Activated T-cell treated with anti-CD3 and anti-CD28 coated beads for 24 hours (primary cell): ENCODE measurements at places on chromosomes 1 and 21.

DNA sequence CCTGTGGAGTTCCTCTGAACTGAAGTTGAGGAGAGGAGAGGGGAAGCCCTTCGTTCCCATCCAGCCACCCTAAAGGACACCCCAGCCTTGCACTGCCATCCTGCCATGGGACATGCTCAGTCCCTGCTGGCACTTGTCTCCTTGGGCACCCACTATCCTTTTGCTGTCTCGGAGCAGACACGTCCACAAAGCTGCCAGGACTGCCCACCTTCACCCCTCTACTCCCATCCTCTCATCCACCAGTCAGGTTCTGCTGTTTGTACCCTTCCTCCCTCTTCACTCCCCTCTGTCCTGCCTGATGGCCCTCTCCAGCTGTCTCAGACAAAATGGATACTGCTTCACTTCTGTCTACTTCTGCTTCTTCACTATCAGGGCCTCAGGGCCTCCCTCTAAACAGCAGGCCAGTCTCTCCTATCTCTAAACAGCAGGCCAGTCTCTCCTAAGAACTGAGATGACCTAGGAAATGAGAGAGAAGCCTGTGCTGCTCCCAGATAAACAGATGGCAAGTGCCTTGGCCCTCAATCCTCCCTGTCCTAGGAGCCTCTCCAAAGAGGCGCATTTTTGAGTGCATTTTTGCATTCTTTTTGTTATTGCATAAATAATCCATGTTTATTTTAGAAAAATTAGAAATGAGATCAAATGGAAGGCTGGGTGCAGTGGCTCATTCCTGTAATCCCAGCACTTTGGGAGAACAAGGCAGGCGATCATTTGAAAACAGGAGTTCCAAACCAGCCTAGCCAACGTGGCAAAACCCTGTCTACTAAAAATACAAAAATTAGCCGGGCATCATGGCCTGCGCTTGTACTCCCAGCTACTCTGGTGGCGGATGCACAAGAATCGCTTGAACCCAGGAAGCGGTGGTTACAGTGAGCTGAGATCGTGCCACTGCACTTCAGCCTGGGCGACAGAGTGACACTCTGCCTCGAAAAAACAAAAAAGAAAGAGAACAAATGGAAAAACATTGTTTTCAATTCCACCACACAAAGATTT, 4.4 kb upstream of the PYCR2 start:
- peak; percentile 7 for DNase-seq

DNA sequence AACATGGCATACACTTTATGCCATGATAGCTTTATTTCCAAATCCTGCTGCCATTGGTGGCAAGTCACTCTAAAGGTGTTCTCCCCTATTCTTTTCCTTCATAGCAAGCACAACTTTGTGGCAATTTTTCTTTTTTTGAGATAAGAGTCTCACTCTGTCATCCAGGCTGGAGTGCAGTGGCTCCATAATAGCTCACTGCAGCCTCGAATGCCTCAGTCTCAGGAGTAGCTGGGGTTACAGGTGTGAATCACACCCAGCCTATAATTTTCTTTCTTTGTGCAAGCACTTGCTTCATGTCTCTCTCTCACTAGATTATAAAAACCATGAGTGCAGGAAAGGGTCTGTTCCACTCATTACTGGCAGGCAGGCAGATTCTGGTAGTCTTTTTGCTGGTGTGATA, 5.4 kb upstream of the KDM4A start:
- DNase-seq = no peak

DNA sequence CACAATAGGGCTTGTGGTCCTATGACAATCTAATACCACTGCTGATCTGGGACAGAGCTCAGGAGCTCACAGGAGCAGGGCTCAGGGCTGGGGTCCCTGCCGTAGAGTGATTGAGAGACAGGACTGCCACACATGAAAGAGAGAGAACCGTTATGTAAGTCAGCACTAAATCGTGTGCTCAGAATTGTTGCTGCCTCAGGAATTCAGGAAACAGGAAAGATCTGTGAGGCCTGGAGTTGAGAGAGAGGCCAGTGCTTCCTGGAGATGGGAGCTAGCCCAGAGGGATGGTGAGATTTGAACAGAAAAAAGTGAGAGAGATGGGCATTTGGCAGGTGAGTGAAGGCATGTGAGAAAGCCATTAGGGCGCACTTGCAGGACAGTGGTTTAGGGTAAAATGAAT, 17.5 kb upstream of the ACBD6 start:
- DNase-seq = no peak

- DNase-seq = no peak
Measured at GRCh38 chr1:166852918-166853317, 13.6 kb downstream of the POGK start.

DNA sequence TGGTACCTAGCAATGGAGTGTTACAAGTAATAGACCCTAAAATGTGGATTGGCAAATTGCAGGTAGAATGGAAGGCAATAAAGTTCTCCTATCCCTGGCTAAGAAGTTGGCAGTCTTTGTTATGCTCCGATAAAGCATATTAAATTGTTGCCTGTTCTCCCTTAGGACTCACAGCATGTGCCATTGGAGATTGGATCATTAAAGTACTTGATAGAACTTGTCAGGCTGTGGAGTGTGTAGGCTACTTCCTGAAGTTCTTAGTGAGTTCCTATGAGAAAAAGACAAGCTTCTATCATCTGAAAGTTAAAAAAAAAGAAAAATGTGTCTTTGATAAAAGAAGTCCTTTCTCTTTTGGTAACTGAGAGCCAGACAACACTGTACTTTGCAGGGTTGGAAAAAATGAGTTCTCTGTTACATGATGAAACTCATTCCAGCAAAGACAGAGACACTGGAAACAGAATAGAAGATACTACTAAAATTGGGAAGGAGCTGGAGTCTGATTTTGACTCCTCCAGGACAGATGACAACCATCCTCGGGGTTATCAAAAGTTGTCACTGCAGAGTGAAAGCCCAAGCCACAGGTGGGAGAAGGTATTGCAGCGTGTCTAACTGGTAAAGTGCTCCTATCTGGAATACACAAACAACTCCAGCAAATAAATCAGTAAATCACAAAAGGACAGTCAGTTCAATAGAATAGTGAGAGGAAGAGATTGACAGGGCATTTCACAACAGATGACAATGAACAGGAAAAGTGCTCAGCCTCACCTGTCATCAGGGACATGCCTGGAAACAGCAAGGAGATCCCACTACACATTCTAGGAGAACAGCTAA, 87.5 kb upstream of the WDR26 start:
- DNase-seq = no peak

GRCh38 chr1:246415028-246415427, 92.1 kb downstream of the SMYD3 start:
- DNase-seq = no peak

- no peak for DNase-seq
Measured at GRCh38 chr21:43333298-43334062, 93.5 kb downstream of the SIK1 start.

GRCh38 chr1:206898089-206898914, 1.1 kb downstream of the IL24 start:
- DNase-seq = no peak

- DNase-seq = no peak
Measured at GRCh38 chr1:246595146-246595545, 28.9 kb downstream of the CNST start.

DNA sequence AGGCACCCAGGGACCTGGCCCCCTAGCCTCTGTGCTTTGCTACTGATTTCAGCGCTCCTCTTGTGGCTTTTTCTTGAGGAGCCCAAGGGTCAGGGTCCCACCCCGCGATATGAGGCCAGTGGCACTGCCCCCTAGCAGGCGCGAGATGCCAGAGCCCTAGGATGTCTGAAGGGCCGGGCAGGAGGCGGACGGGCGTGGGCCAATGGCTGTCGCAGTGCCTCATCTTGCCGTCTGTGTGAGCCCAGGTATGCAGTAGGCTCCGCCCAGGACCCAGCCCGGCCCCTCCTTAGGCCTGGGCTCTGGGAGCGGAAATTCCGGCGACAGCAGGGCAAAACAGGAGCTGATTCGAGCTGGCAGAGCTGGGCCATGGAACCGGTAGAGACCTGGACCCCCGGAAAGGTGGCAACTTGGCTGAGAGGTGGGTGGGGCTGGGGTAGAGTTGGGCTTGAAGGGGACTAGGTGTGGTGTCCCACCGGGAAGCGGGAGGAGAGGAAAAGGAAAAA, at the start of gene CNKSR1:
Gene CNKSR1 (plus strand): TSS at position 310 of the 503 bp plus-strand sequence. CDS start 57 bp downstream, at position 367.
- no peak for DNase-seq

DNA sequence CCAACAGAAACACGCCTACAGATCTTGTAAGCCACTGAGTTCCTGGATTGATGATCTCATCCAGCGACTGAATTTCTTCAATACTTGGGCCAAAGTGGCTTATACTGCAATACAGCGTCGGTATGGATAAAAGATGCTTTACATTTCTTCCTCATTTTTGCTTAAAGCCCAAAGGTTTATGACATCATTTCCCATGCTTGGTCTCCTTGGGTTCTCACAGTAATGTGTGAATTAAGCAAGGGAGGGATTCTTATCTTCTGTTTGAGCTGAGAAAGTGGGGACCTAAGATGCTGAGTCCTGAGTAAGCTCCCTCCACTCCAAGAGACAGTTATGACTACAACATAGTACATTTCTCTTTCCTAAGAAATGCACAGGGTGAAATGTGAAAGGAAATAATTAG, 39.5 kb downstream of the LBR start:
- DNase-seq = no peak

DNA sequence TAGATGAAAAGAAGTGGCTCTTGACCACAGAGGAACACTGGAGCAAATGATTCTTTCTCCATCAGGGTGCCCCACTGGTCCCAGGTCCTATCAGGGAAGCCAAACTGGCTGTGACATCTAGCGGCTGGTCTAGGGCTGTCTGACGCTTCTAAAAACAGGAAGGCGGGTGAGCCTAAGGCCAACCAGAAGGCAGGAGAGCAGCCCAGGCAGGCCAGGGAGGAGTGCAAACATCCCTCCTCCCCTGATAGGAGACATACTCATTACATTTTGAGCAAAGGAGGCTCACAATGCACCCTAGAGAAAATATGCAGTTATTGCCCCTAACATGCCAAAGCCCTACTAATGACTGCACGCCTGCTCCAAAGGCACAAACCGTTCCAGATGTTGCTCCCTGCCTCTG, 10.4 kb upstream of the FOXE3 start:
- no peak for DNase-seq

DNA sequence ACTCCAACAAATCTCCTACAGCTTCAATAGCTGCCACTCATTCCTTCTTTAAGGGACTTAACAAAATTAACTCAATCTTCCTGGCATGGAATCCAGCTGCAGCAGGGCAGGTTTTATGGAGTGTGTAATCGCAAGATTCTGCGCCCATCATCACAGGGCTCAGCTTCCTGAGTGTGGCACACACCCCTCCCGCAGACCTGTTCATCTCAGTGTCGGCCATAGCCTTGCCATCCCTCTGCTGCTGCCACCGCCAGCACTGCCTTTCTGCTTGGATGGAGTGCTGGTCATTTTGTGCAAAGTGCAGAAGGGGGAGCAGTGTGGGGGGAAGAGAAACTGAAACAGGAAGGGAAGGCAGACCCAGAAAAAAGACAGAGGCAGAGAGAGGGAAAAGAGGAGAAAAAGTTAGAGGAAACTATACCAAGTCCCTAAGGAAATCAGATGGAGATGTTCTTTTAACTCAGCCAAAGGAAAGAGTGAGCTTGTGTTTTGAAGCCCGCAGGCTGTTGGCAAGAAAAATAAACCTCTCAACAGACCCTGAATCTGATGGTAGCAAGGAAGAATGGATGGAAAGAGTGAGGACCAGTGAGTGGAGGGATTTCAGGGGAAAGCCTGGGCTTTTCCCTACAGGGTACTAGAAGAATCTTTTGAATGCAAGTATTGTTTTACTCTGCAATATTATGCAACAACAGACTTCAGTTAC, 324.2 kb downstream of the SEC16B start:
- DNase-seq = no peak

DNA sequence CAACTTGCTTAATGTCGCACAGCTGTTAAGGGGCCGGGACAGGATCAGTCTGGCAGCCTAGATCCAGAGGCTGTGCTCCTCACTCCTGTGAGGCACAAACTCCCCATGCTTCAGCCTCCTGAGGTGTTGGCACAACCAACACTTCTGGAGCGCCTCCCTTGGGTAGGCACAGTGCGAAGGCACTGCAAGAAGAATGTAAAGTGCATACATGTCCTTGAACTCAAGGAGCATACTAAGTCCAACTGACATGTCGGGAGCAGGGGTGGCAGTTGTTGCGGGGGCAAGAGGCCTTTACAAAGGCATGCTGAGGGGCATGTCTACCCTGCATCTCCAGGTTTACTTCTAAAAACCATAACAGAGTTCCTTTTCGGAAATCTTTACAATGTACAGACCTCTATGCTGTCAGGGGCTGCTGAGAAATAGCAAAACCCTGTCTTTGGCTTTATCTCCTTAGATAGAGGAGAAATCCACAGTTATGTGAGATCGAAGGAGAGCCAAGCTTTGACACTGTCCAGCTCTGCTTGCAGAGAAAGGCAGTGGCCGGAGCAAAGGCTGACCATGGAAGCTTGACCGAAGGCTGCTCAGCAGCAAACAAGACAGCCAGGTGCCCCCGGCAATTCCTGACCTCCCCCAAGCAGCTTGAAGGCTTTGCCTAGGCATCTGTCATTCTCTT, 93.9 kb downstream of the CDC7 start:
- no peak for DNase-seq

GRCh38 chr1:39441797-39442196, 49.6 kb upstream of the BMP8A start:
- no peak for DNase-seq

DNA sequence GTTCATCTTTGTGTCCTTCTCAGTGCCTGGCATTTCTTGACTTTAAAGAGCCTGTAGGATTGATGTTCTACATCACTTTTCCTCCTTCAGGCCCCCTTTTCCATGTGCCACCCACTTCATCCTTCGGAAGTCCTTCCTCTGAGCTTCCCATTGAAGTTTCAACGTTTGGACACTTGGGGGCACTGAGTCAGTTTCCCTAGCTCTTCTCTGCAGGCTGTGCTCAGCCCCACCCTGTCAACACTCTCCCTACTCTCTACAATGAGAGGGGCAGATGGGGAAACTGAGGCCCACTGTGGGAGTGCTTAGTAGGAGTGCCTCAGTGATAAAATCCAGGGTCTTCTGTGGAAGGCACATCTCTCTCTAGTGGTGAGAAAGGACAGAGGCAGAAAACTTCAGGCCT, 11.9 kb downstream of the KCNJ10 start:
- no peak for DNase-seq

GRCh38 chr1:184958554-184959353, 15.6 kb downstream of the NIBAN1 start:
- DNase-seq = no peak

- no peak for DNase-seq
Measured at GRCh38 chr1:218424502-218424901, 79.4 kb downstream of the TGFB2 start.

DNA sequence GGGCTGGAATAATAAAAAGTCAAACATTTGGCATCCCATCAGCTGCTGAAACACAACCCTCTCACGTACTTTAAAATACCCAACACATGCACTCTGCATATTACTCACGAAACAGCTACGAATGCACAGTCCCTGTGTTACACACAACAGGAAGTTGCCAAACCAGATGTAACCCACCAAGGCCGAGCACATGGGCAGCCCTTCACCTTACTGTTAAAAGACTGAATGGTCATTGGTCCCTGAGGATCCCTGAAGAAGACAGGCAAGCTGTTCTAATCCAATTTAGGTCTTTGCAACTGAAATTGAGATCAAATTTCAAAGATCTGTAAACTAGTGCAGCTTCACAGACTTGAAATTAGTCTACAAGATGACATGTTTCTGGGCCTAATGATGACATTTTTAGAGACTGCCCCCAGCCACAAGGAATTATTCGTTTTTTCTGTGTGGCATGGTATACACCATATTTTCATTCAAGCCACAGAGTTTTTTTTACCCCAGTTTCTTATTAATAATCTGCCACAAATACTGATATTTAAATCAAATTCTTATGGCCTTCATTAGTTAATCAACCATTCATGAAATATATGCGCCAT, 25.6 kb upstream of the IER5 start:
- no peak for DNase-seq
